NCI-H2171 (cell line): ENCODE measurements at places on chromosomes 5 and 9.

DNA sequence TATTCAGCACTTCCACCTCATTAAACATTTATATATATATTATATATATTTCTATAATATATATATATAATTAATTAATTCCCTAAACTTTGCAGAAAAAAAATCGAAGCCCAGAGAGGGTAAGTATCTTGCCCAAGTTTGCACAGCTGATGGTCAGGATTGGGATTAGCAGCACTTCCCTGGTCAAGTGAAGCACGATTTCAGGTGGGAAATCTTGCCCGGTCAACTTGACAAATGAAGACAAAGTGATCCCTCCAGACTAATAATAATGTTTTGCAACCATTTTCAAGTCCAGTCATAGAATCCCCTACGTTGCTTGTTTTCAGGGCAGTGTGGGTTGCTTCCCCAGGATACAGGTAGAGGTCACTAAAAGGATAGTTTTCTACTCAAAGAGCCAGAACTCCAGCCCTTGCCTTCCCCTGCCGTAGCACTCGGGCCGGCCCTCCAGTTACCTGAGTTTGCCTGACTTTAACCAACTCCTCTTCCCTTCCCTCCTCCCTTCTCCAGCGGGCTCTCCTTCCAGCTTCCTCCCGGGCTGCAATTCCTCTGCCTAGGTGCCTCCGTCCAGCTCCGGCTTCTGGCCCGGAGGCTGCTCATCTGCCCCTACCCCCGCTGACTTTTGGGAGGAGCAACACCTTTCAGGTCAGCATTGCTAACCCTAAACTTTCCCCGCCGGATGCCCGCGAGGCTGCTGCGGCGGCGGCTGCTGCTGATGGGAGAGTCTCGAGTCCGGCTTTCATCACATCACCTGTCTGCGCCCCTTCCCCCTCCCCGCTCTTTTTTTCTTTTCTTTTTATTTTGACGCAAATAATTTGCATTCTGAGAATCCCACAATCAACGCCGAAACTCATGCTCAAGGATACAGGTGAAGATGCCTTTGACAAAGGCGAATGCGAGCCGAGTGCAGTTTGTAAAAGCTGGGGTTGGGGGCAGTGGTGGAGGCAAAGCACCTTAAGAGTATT lies 930 bp downstream of the PRLR start:
- no peak for DNase-seq

- DNase-seq = no peak
Observed at GRCh38 chr9:33291031-33291397, 698 bp downstream of the NFX1 start.

DNA sequence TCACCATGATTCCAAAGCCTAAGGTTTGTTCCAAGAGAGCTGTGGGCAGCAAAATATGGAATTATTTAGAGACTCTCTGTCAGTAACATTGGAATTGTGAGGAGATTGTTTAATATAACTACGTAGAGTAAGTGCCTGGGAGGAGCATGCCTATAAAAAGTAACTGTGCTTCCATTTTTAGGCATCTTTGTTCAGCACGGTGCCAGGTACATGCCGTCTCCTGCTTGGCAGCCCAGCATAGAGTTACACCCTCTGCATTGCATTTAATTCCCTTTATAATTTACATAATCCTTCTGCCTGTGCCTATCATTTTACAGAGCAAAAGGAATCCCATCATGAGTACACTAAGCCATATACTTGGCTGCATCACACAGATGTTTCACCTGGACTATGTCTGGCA lies 32.1 kb upstream of the ALDH1A1 start:
- DNase-seq = no peak

DNA sequence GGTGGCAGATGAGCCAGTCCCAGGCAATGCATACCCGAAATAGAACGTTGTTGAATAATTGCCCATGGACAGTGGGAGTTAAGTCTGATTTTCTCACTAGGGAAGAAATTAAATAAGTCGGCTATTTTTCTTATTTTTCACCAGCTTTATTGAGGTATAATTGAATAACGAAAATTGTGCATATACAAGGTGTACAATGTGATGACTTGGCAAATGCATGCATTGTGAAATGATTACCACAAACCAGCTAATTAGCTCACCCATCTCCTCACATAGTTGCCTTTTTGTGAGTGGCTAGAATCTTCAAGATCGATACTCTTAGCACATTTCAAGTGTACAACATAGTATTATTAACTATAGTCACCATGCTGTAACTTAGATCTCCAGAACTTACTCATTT lies 249.6 kb downstream of the ROR2 start:
- no peak for DNase-seq

GRCh38 chr9:112378328-112379176 lies 1.4 kb upstream of the HSDL2 start:
- no peak for DNase-seq

GRCh38 chr5:79020861-79021561 lies 35.9 kb upstream of the ARSB start:
- peak; percentile 45 for DNase-seq

- DNase-seq = no peak
Observed at GRCh38 chr5:113085880-113086409, 109.3 kb downstream of the DCP2 start.
